ENCODE measurements at places on chromosomes 6 and 20.
A peak's percentile ranks its signal among the peaks of the same experiment; 100 is the strongest.

GRCh38 chr20:40258931-40259330, 430.1 kb downstream of the MAFB start:
- no peak for DNase-seq

DNA sequence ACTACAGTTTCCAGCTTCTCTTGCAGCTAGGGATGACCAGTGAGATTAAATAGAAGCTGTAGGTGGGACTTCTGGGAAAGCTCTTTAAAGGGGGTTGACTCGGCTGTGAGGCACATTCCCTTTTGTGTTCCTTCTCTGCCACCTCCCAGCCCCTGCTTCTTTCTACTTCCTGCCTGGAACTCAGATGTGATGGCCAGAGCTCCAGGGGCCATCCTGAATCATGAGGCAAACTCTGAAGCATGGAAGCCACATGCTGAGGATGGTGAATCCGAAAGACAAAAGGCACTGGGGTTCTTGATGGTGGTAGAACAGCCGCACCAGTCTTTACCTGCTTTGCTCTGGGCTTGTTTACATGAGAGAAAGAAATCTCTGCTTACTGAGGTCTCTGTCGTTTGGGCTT, 9.1 kb downstream of the CEBPB start:
- DNase-seq: no peak

DNA sequence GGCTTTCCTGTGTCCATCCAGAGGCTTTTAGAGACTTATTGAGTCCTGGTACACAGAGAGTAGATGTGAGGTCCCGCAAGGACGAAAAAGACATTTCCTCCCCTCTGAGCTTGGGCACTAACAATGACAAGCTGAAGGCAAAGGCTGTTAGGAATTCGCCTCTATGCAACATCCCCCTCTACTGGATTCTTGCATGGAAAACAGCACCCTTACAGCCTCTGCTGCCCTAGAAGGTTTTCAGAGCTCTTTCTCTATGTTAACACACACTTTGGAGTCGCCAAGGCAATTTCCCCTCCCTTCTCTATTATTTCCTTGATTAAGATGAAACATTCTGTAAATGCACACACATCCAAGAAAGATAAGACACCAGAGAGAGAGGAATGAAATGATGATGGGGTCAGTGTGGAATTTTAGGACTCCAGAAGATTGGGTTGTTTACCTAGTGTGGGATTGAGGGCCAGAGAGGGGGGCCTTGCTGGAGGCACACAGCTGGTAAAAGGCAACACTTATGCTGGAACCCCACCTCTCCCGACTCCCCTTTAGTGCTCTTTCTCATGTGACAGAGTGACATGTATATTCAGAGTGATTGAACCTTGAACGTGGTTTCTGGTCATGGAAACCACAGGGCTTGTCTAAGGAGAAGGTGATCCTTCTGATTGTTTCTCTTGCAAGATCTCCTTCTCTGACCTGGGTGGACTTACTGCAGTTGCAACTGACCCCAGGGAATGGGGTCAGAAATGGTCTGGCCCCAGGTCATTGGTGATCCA, 300.7 kb downstream of the CLIC5 start:
- DNase-seq: peak; percentile 5

GRCh38 chr6:4169028-4169789, 33.8 kb upstream of the ECI2 start:
- no peak for DNase-seq

DNA sequence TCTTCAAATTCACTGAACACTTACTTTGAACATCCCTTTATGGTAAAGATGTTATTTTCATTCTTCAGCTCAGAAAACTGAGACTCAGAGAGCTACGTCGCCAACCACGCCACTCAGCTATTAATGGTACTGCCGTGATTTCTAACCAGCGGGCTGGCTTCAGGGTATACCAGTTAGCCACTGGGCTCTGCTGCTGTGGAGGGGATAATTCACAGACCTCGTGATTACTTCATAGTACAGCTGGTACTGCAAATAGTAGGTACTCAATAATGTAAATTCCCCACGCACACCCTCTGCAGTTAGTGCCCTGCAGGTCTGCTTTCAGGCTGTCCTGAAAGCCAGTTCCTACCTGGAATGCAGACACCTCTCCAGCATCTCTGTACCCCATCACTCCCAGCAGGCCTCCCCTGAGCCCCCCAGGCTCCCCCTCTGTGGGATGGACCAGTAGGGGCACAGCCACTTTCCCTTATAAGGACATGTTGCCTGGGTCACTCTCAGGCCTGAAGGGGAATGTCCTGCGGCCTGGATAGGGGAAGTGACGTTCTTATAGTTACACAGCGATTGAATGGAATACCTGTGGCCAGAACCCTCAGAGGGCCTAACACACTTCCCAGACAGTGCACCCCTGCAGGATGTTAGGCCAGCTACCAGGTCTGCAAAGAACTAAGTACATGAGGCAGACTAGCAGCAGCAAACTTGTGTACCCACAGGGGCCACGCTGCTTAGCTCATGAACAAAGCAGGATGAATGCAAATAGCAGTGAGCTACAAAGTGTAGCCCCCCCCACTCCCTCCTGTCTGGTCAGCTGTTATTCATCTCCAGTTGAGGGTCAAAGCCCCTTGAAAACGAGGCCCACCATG, 1.3 kb upstream of the OCSTAMP start:
- DNase-seq: no peak

DNA sequence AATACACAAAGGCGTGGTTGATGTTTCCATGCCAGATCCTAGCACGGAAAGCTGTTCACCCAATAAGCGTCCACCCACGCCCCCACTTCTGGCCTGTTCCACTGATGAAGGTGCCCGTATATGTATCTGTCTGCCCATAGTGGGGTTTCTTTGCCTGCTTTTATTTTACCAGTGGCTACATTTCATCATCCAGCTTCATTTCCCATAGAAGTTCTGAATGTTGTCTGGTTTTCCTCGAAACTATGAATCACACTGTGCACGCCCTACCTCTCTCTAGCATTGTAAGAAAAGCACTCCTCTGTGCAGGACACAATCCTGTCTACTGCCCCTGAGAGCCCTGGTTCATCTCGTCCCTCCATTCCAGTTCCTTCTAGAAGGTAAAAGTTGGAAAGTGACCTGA, 8.8 kb upstream of the CD93 start:
- no peak for DNase-seq

GRCh38 chr20:1255675-1256074, 10.4 kb upstream of the SNPH start:
- no peak for DNase-seq

DNA sequence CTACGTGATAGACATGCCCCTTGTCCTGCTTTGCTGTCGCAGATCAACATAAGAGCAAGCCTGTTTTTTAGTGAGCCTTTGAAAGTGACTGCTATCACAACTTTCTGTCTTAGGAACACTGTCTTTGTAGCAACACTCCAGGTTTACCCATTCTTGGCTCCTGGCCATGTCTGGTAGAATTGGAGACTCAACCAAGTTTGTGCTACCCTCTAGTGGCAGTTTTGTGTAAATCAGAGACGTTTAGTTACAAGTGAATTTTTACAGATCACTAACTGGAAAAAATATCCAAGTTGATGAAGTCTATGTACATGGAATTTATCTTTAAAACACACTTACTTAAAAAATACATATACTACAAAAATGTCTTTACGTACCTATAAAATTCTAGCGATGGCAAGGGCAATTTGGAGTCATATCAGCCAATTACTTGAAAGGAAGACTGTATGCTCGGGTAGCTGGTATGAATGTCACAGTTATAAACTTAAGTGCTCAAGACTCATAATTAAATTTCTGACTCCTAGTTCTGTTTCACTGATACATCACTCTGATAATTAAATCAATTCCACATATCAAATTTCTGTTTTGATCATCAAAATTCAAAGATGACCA, 101.4 kb downstream of the ADGB start:
- peak; percentile 39 for DNase-seq

DNA sequence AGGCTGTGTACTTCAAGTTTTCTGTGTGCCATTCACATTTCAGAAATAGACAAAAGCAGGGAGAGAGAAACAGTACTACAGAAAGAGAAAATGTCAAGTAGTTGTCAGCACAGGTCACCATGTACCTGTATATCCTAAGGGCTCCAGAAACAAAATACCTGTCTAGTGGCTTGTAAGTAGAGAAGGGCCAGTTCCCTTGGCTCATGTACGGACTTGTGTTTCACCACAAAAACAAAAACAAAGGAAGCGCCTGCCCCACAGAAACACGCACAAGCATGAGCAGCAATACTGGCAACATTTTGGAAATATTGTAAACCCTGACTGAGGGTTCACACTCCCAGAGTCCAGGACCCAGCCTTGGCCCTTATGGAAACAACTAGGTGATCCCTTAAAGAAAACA, 44.3 kb downstream of the CNKSR3 start:
- DNase-seq: no peak

DNA sequence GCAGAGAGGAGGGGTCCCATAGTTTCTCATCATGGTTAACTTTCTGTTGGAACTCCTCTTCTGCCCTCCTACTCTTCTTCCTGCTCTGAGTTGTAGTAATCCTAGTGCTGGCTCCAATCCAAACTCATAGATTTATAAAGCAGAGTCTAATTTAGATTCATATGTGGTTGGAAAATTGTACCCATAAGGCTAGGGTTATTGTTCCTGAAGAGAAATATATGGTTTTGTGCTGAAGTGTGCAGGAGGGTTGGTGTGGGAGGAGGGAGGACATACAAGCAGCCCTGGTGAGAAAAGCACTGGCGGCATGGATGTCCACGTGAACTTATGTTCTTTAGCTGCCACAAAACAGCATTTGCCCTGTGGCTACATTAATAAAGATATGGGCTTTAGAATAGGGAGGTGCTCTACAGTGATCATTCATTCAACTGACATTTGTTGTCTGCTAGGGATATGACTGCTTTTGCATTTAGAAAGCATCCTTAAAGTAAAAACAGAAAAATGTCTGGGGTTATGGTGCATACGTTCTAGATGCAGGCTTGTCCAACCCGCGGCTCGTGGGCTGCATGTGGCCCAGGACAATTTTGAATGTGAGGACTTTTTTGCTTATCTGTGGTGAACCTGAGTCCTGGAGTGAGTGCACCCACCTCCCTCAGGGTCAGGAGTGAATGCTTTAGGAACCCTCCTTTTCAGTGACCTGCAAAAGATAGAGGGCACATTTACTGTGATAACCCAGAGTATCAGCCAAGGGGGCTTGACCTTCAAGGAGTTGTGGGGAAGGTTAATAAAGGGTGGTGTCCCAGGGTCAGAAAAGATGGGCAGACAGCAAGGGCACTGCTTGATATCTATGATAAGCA, 4.1 kb downstream of the HLA-A start:
- no peak for DNase-seq

GRCh38 chr6:42520786-42521607, 42.8 kb upstream of the UBR2 start:
- DNase-seq: no peak

- no peak for DNase-seq
These were observed 18.9 kb downstream of the PTPRT start for GRCh38 chr20:43170771-43171170.

GRCh38 chr20:50446351-50447101, 63.7 kb upstream of the PTPN1 start:
- no peak for DNase-seq

GRCh38 chr6:7723041-7723447, 2.9 kb upstream of the BMP6 start:
- no peak for DNase-seq

DNA sequence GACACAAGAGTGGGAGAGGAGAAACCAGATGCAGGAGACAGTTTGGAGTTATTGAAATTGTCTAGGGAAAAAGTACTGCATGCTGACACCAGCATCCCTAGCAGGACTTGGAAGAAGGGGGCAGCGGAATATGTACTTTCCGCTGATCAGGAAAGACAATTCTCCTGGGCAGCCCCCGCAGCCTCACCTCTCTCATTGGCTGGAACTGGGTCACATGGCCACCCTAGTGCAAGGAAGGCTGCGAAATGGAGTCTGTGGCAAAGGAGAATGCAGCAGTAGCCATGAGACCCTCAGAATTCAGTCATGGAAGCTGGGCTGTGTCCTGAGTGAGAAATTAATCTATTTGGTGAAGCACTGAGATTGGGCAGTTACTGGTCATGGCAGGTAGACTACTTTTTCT, 131.3 kb downstream of the CLIC5 start:
- no peak for DNase-seq

DNA sequence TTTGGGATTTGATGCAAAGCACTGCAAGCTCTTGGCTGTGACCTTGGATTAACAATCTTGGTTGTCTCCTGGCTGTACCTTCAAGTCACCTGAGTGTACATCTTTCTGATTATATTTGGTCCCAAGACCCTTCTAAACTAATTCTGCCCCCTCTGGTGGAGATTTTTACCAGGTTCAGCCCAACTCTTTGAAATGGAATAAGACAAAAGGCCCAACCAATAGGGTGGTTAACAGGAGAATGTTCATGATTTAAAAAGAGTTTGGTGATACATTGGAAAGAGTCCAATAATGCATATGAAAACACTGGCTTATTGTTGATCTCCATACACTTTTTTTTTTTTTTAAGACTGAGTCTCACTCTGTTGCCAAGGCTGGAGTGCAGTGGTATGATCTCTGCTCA, 77.5 kb upstream of the CD83 start:
- DNase-seq: no peak

- DNase-seq: no peak
These were observed 232.9 kb downstream of the SAMD5 start for GRCh38 chr6:147741389-147741788.

- no peak for DNase-seq
These were observed 279.7 kb downstream of the LAMA2 start for GRCh38 chr6:129162605-129163004.

GRCh38 chr6:76264468-76264867, 192.0 kb upstream of the IMPG1 start:
- DNase-seq: no peak

DNA sequence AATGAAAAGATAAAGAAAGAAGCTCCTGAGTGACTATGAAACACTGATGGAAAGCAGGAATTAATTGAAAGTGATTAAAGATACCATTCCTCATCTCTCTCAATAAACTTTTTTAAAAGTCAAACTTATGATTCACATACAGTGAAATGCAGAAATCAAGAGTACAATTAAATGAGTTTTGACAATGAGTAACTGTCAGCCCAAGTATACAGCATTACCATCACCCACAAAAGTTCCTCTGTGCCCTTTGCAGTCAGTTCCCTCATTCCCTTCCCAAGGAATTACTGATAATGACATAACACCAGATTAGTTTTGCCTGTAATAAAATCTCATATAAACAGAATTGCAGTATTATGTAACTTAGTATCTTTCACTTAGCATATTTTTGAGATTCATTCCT, 44.5 kb downstream of the ATG5 start:
- DNase-seq: no peak

- DNase-seq: peak; percentile 58
These were observed 424 bp upstream of the KIF13A start for GRCh38 chr6:17987697-17988421.

DNA sequence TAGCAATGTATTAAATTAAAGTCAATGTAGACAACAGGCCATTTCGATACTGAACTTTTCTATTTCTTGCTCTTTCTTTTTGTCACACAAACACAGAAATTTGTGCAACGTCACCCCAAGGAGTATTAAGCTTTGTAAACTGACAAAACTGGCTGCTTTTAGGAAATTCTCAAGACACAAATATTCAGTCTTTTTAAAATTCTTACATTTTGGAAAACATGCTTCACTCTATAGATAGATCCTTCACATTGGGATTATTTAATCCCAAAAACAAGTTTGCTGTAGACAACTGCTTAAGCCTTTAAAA, 69.9 kb upstream of the TPD52L1 start:
- DNase-seq: no peak

- no peak for DNase-seq
These were observed 31.7 kb upstream of the VEGFA start for GRCh38 chr6:43738267-43738676.

Data from NCI-H1092 (cell line).